ENCODE measurements at places on chromosomes 3 and 15. TPM values are rescaled to one million over a fixed set of nuclear protein-coding genes. Genes with fewer than 3 reads are reported as not detected.

MUC20 gene
- polyA plus RNA-seq: 0.25 TPM

GRCh38 chr15:79898369-79898768 lies 1.6 kb upstream of the MTHFS start:
- peaks cover 10% of the 10 kb centered on the region for H3K4me1 ChIP-seq
- H3K27me3 ChIP-seq: no peaks in the 10 kb centered on the region
- H3K4me3 ChIP-seq: no peak overlapping the region
- DNase-seq: no peak

AHSG gene
- polyA plus RNA-seq: 0.59 TPM

TUSC7 gene
- polyA plus RNA-seq: not detected

- H3K27ac ChIP-seq: no peak overlapping the region
- no peaks in the 10 kb centered on the region for H3K36me3 ChIP-seq
- H3K27me3 ChIP-seq: peaks cover 17% of the 10 kb centered on the region
- H3K4me3 ChIP-seq: no peak overlapping the region
Measured at GRCh38 chr3:13556917-13557316, 8.0 kb downstream of the FBLN2 start.

TMCO5A gene
- not detected for polyA plus RNA-seq

DNA sequence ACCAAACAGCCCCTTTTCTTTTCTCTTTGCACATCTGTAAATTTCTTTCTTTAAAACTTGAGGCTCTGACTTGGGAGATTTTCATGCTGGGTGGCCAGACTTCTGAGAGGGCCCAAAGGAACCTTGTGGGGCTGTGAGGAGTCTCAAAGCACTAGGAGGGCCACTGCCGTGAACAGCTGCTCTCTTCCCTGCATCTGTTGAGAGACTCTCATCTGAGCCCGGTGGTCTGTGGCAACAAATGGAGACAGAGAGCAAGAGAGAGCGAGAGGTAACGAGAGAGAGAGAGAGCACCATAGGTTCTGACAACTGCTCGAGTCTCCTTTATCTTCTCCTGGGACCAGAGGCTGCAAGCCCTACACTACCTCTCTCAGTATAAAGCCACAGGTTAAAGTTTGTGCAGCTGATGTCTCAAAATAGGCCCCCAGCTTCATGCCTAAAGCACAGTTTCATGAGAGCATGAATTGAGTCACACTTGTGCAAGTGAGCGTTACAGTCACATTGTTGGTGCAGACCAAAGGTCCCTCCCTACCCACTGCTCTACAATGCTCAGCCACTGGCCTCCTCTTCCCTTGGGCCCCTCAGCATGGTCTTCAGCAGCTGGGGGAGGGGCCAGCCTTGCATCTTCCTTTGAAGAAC lies 60.7 kb downstream of the ZNF621 start:
- DNase-seq: no peak
- no peak overlapping the region for H3K4me3 ChIP-seq
- H3K36me3 ChIP-seq: no peaks in the 10 kb centered on the region
- no peaks in the 10 kb centered on the region for H3K4me1 ChIP-seq
- no peak overlapping the region for H3K27ac ChIP-seq

DNA sequence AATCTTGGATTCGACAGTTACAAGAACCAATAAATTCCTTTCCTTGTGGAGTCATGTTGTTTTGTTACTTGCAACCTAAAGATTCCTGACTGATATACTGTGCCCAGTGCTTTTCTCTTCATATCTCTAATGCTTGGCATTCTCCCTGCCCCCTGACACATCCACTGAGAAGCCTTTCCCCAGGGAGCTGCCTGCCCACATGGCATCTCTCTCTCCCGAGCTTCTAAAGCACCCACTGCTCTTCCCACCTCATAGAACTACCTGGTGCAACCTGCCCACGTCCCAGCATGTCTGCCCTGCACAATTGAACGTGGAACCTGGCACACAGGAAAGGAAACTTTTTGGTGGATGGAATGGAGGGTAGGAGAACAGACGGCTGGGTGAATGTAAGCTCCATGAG lies 6.8 kb downstream of the CYP8B1 start:
- no peak overlapping the region for H3K27ac ChIP-seq
- no peak overlapping the region for H3K4me3 ChIP-seq
- H3K27me3 ChIP-seq: peaks cover 20% of the 10 kb centered on the region
- DNase-seq: no peak

DNA sequence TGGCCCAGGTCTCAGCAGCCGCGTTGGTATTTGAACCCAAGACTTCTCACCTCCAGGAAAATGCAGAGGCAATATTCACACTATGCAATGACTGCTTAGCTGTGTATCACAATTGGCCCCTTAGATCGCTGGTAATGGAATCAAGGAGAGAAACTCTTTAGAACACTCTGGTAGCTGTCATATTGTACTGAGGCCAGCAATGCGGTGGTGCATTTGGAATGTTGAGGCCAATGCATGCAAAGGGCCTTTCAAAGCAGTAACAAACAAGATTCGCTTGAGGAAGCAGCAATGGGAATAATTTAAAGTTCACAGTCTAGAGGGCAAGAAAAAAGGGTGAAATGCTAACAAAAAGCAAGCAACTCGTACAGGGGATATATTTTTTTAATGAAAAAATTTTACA lies 764.1 kb downstream of the GRM7 start:
- H3K27ac ChIP-seq: no peak overlapping the region
- no peaks in the 10 kb centered on the region for H3K4me1 ChIP-seq
- no peaks in the 10 kb centered on the region for H3K36me3 ChIP-seq
- no peaks in the 10 kb centered on the region for H3K27me3 ChIP-seq

- peak; percentile 65 for DNase-seq
- peaks cover 9% of the 10 kb centered on the region for H3K4me1 ChIP-seq
- no peak overlapping the region for H3K4me3 ChIP-seq
- H3K36me3 ChIP-seq: peaks cover 4% of the 10 kb centered on the region
- H3K27ac ChIP-seq: peak overlapping the region; percentile 61
Measured at GRCh38 chr15:43440721-43441281, 52.2 kb downstream of the TP53BP1 start.

PTX3 gene
- polyA plus RNA-seq: 0.16 TPM

- peaks cover 16% of the 10 kb centered on the region for H3K4me1 ChIP-seq
- H3K27ac ChIP-seq: no peak overlapping the region
- no peak overlapping the region for H3K4me3 ChIP-seq
- H3K36me3 ChIP-seq: no peaks in the 10 kb centered on the region
- DNase-seq: peak; percentile 17
- H3K27me3 ChIP-seq: no peaks in the 10 kb centered on the region
Measured at GRCh38 chr3:64915778-64916177, 228.0 kb upstream of the ADAMTS9 start.

DNA sequence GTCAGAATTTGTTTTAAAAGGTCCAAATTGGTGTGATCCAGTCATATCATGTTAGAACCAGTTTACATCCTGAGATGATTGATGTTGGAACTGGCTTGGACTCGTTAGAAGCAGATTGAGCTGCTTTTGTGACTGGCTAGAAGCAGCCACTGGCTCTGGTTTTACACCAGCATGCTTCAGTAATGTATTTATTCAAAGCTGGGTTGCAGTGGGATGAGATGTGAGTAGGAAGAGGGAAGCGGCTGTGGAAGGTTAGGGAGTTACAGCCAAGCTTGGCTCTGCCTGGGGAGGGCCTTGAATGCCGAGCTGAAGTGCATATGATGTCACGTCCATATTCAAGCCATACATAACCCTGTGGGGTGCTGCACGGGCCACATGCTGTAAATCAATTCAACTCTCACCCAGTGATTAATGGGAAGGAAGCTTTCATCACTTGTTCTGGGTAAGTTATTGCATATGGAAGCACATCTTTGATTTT lies 104.0 kb upstream of the SMAD3 start:
- no peak overlapping the region for H3K4me3 ChIP-seq
- no peaks in the 10 kb centered on the region for H3K27me3 ChIP-seq
- no peak for DNase-seq
- no peak overlapping the region for H3K27ac ChIP-seq
- peaks cover 11% of the 10 kb centered on the region for H3K4me1 ChIP-seq
- no peaks in the 10 kb centered on the region for H3K36me3 ChIP-seq

DNA sequence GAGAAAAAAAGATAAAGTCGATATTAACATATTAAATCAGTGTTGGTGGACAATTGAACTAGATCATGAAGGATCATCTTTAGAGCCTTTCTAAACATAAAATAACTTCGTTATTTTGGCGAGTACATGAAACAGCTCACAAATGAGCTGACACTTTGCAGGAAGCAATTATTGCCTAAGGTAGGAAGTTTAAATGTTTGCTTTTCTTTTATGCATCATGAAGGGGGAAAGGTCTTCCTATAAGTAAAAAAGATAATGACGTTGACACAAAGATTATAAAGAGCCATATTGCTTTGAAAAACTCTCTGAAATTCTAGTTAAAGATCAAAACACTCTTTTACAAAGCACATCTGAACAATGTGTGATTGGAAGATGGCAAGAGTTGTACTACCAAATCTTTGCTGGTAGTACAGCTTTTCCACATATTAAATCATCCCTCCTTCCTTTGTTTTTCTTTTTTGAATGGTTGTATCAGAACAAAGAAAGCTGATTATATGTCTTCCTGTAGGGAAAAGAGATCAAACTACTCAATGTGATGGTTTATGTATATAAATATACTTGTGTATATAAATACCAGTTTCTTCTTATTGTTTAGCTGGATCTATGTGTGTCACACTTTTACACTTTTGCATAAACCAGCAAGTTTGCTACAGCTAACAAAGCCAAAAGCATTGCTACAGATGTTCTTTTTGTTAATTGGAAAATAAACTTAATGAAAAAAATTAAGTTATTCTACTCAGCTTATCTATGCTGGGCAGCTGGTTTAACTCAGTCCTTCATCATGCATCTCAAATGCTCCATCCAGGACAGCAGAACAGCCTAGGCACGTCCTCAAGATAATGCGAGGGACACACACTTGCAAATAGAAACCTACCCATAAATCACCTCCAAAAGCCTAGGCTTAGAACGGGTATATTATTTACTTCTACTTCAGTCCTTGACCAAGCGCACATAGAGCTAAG lies 850.8 kb upstream of the ROBO1 start:
- H3K36me3 ChIP-seq: no peaks in the 10 kb centered on the region
- no peak overlapping the region for H3K4me3 ChIP-seq
- DNase-seq: no peak
- no peaks in the 10 kb centered on the region for H3K27me3 ChIP-seq

- peak within 1 kb of the TSS; percentile 79 for H3K27ac ChIP-seq
- DNase-seq: no peak
- peaks cover 8% of the 10 kb centered on the region for H3K36me3 ChIP-seq
- no peaks in the 10 kb centered on the region for H3K27me3 ChIP-seq
Measured at GRCh38 chr3:42653560-42654330, at the start of gene ZBTB47. ZBTB47 (plus strand) TSS chr3:42653697; CDS start chr3:42658356, 4,659 bp downstream.

- no peak overlapping the region for H3K27ac ChIP-seq
- peaks cover 7% of the 10 kb centered on the region for H3K4me1 ChIP-seq
- peaks cover 33% of the 10 kb centered on the region for H3K36me3 ChIP-seq
- no peak overlapping the region for H3K4me3 ChIP-seq
- no peak for DNase-seq
Measured at GRCh38 chr15:73560501-73561117, 72.6 kb downstream of the NPTN start.

DNA sequence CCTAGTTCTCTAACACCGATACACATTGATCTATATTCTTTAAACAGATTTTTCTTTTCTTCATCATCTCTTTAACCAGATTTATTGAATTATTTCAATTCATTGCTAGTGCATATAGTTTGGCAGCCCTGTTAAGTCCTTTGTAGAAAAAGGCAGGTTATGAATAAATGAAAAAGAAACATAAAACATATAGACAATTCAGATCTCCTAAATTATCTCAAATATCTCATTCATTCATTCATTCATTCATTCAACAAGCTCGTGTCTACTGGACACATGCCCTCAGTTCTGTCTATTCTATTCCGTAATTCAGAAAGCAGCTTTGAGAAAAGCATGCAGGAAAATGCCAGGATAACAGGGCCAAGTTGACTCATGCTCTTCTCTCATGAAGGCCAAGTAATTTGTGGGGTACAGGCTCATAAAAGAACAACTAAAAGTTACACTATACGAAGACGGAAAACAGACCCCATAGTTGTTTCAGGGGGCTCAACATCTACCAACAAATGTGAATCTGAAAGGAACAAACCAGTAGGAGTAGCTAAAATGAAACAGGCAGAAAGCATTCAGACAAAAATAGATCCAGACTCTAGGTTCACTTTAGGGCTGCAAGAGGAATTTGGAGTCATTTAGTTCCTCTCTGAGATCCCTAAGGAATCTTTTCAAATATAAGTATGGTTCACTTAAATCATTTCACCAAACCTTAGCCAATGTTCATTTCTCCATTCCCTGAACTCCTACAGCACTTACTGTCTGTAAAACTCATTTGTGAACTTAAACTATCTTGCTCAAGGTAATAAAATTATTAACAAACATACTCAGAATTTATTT lies 7.5 kb downstream of the ZNF148 start:
- H3K4me1 ChIP-seq: peaks cover 10% of the 10 kb centered on the region
- no peak for DNase-seq
- no peaks in the 10 kb centered on the region for H3K36me3 ChIP-seq
- H3K27me3 ChIP-seq: no peaks in the 10 kb centered on the region
- no peak overlapping the region for H3K27ac ChIP-seq

DNA sequence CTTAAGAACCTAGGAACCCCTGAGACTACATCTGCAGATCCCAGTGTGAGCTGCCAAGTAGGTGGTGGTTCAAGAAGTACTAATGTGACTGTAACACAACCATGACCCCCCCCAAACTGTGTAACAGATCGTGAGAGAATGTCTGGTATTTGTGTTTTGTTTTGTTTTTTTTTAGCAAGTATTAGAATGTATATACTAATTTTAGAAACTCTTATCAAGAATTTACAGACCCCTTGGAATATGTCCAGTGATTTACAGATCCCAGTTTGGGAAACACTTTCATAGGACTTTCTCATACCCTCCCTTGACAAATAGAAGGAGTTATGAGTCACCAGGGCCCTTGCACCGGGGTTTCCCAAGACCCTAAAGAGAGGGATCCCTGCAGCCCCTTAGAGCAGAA lies 79.8 kb downstream of the SEMA5B start:
- H3K4me1 ChIP-seq: peaks cover 10% of the 10 kb centered on the region
- H3K27ac ChIP-seq: no peak overlapping the region
- no peaks in the 10 kb centered on the region for H3K27me3 ChIP-seq
- no peaks in the 10 kb centered on the region for H3K36me3 ChIP-seq
- H3K4me3 ChIP-seq: no peak overlapping the region

DNA sequence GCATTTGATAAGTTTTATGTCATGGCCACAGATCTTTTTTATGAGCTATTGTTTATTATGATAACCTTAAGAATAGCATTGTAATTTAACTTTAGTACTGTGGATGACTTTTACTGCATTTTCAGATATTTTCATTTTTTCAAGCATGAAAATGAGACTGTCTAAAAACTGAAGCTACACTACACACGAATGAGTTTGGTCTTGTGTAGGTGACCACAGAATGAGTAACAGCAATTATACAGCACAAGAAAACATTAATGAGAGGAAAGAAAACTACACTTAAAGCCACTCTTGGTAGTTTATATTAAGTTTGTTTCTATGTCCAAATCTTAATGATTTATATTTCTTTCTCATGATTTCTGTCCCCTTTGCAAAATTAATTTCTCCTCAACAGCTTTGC lies 809.2 kb downstream of the NAALADL2 start:
- no peaks in the 10 kb centered on the region for H3K36me3 ChIP-seq
- H3K27ac ChIP-seq: no peak overlapping the region
- no peak for DNase-seq

TTLL13 gene
- 0.07 TPM for polyA plus RNA-seq

DNA sequence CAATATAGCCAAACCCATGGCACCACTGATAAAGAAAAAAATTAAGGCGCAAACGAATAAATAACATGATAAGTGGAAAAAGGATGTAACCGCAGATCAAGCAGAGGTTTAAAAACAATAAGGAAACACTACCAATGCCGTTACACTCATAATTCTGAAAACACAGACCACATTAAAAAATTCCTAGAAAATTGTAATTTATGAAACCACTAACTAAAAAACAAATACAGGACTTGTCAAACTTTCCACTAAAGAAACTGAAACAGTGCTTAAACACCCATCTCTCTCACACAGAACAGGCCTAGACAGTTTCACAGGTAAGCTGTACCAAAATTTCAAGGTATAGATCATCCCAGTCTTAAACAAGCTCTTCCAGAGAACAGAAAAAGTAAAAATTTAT lies 28.4 kb downstream of the PCSK6 start:
- H3K27ac ChIP-seq: no peak overlapping the region
- no peaks in the 10 kb centered on the region for H3K36me3 ChIP-seq
